ENCODE measurements at places on chromosomes 4 and X.

DNA sequence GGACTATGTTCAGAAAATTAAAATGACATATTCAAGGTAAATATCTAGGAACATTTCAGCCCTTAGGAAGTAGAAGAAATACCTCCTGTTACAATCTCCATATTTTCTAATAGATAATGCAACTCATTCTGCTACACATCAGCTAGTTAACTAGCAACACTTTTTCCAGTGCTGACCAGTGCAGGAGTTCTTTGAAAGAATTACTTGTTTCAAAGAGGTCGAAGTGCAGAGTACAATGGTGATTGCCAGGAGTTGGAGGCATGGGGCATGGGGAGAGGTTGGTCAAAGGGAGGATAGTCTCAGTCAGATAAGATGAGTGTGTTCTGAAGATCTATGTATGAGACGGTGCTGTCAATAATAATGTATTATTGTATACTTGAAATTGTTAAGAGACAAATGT, 53.1 kb downstream of the MTNR1A start:
- no peak for DNase-seq

DNA sequence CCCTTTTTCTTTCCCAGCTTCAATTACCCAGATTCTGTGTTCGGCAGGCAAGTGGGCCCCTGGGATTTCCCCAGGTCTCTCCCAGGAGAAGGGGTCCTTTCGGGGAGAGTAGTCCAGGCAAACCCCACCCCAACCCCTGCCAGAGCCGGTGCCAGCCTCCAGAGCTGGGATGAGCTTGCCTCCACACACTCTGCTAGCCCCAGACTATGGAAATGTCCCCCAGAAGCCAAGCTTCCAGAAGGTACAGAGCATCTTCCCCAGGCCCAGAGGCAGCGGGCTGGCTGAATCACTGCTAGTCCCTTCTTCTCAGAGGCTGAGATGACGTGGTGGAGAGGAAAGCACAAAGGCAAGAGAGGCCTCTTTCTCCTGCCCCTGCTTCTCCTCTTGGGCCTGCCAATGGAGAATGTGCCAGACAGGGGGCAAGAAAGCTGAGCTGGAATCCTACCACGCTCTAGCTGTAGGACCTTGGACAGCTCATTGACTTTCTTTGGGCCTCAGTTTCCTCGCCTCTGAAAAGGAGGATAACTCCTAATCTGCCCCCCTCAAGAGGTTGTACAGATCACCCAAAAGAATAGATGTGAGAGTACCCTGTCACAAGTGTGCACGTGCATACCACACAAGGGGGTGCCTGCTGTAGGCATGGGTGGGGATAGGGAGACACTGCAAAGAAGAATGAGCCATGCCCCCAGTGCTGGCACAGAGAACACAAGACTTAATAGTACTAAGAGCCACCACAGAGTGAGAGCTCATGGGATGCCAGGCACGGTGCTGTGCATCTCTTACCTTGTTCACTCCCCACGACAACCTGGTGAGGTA, 2.1 kb downstream of the SASH3 start:
- DNase-seq = no peak

GRCh38 chrX:46737462-46737861, 21.5 kb downstream of the SLC9A7 start:
- DNase-seq = no peak

- DNase-seq = no peak
Measured at GRCh38 chr4:40350627-40351227, 15.6 kb downstream of the CHRNA9 start.

DNA sequence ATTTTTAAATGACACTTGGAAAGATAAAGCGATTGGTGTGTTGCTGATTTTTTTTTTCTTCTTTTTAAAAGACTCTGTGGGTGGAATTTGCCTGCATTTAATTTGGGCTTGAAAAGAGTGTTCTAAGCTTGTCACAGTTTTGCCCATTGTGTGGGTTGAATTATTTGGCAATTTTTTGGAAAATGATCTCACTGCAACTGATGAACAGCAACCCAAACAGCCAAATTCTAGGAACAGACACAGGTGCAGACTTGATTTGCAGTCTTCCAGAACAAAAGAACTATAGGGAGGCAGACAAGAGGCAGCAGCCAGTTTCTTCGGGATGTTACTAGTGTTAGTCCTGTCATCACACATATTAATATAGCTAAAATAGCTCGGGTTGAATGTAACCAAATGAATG, 40.5 kb downstream of the CASP6 start:
- no peak for DNase-seq

DNA sequence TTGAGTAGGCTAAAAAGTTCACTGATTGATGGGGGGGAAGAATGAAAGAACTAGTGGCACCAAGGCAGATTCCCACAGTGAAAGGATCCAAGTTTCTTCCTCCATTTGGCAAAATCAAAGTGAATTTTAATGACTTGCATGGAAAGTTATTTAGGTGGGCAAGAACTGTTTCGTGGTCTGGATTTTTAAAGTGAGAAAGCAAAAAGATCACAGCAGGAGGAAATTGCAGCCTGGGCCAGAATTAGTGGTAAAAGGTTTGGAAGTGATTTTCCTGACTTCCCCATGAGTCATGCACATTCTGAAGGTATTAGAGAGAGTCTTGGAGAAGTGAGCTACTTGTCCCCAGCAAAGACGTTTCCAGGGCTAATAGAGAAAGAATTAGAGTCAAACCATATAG, 207.8 kb downstream of the ANTXR2 start:
- DNase-seq = no peak

- no peak for DNase-seq
Measured at GRCh38 chrX:133402042-133402453, 13.2 kb downstream of the GPC4 start.

DNA sequence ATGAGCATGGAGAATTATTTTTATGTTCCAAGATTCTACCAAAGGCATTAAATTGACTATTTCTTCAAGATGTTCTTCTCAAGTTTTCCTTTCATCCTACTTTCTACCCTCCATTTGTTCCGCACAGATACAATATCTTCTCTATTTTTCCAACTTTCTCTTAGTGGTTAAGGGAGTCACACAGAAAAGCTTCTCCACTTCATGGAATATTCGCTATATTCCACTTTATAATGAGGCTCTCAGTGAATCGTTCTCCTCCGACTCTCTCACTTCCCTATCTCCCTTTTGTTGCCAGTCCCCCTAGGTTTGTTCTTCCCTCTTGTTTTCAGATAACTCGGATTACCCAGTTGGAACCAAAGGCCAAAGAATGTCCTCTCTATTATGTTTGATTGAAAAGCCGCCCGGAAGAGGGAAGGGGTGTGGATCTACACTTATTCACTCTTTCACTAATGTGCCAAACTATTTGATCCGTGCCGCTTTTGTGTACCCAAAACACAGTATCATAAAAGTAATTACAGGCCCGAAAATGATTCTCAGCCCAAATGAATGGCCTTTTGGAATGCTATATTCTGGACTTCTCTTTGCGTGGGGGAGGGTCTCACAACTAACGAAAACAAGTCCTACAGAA, 1.2 kb downstream of the SH3D19 start:
- no peak for DNase-seq

- DNase-seq = no peak
Measured at GRCh38 chr4:54067166-54067565, 2.8 kb upstream of the CHIC2 start.

- no peak for DNase-seq
Measured at GRCh38 chrX:13840121-13840520, 23.2 kb upstream of the GPM6B start.

DNA sequence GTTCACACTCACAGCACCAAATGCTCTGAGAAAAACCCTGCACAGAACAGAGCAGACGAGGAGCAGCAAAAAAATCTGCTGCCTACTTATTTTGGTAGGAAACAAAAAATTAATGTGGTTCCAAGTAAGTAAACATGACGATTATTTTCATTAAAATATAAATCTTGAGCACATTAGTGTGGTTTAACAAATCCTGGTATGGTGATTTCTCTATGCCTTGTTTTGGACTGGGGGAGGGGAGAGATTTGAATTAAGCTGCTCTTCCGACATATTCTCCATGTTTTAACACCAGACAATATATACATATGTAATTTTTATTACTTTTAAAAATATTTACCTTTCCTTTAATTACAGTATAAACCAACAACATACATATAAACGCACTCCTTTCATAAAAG, 1.8 kb downstream of the CAMK2D start:
- DNase-seq = no peak

GRCh38 chrX:96094616-96095015, 590.0 kb upstream of the DIAPH2 start:
- DNase-seq = no peak

DNA sequence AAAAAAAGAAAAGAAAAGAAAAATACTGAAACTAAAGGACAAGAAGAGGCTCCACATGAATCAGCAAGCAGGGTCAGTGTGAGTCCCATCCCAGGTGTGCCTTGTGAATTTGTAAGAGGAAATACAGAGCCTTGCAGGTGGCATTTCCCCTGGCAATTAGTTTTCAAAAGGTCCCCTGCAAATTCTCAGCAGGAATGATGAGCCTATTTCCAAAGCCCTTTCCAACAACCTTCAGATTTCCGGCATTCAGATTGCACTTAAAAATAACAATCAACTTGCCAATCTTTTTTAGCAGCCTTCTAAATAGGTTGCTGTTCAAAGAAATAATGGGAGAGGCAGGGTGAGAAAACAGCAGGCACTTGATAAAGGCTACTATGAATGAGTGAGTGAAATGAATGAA, 66.4 kb upstream of the OR13H1 start:
- DNase-seq = no peak

DNA sequence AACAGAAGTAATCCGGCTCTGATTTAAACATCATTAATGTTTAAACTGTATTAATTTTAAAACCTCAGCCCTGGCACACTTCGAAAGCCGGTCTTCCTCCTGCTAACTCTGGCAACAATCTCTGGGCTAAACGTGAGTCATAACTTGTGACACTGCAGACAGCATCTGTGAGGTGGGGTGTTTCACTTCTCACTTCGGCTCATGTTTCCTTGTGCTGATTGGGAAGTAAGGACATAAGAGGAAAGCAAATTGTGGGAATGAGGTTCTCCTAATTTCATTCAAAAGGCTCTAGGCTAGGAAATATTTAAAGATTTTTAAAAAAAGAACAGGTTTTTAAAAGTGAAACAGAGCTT, 139.9 kb upstream of the USP9X start:
- peak; percentile 72 for DNase-seq

DNA sequence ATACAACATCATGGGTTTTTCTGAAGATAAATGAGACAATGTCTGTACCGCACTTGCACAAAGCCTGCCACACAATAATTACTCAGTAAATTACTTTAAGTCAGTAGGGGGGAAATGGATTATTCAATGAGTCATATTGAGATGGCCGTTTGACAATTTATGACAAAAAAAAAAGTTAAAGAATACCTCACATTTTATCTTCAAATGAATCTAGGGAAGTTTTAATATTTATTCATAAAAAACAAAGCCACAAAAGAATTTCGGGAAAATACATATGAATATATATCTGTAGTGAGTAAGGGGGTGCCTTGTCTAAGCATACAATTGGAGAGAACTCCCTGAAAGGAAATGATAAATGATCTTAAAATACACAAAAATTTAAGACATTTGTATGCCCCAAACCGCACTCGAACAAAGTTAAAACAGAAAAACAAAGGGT, 197.0 kb upstream of the SLC7A11 start:
- DNase-seq = peak; percentile 8

- no peak for DNase-seq
Measured at GRCh38 chr4:5199912-5200311, 148.6 kb downstream of the STK32B start.

- peak; percentile 98 for DNase-seq
Measured at GRCh38 chrX:1521459-1521956, 15.5 kb downstream of the P2RY8 start.

DNA sequence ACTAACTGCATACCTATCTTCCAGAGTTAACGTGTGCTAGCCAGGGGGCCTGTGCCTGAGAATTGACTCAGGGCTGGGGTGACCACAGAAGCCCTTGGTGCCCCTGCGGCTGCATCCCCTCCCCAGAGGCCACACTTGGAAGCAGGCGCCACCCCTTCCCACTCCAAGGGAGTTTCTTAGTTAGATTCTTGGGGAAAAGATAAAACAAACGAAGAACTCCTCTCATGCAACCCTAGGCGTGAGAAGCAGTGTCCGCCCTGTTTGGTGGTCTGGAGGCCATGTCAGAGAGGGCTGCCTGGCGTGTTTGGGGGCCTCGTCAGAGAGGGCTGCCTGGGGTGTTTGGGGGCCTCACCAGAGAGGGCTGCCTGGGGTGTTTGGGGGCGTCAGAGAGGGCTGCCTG, 50.3 kb upstream of the HGFAC start:
- no peak for DNase-seq

GRCh38 chr4:140641105-140641555, 72.4 kb upstream of the UCP1 start:
- DNase-seq = no peak

DNA sequence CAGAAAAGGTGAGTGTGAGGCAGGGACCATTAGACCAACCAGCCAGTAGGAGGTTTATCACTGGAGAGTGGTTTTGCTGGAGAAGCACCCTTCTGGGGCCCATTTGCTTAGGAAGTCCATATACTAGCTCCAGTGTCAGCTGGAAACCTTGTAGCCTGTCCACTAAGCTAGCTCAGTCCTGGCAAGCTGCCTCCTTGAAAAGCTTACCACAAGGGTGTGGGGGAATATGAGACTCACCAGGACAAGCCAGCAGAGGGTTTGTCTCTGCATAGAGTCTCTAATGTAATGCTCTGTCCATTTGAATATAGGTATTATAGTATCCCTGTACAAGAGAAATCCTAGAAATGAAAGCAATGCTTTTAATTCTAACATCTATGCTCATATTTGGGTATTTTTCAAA, 86.3 kb downstream of the FBXL5 start:
- DNase-seq = no peak

GRCh38 chr4:183276106-183276505, 44.0 kb downstream of the CLDN22 start:
- no peak for DNase-seq

DNA sequence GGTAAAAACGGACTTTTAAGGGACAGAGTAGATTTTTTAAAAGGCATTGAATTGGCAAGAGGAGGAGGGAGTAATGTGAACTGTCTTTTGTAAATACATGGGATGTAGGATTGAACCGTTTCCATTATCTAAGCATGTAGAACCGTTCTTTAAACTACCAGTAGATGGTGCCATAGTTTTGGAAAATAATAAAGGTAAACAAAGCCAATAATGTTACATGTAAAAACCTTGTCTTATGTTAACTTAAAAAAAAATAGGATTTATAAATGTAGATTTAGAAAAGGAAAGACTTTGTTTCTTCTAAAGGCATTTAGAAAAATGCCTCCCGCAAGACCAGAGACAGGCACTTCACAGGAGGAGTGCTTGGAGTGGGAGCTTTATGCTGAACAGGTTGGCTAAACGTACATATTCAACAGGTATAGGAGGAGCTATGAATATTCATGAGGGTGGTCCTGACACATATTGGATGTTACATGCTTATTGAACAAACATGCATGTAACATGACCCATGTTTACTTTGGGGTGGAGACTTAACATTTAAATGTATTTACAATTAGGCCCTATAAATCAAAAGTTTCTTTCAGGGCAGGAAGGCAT, 45.5 kb upstream of the FAM241A start:
- DNase-seq = peak; percentile 50

- DNase-seq = no peak
Measured at GRCh38 chr4:68874507-68874906, 58.7 kb downstream of the UGT2B10 start.

- no peak for DNase-seq
Measured at GRCh38 chr4:38920186-38920585, 52.6 kb downstream of the FAM114A1 start.

Measured in MV-4-11 (cell line).